ENCODE measurements at places on chromosomes 12 and 14.

DNA sequence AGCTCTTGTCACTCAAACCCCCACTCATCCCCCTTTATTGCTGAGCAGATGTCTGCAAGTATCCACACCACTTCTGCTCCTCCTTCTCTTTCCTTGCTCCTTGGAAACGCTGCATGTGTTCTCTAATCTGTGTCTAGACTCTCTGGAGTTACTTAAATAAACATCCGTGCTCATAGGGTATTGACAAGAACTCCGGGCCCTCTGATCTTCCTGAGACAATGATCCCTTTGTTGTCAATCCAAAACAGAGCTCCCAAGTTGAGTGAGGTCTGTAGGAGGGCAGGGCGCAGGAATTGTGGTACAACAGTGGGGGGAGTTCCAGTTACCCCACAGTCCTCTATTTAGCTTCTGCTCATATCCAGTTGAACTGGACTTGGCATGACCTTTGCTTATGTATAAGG is 489.0 kb downstream of the SNAPC1 start:
- no peak for DNase-seq

- DNase-seq = no peak
Measured at GRCh38 chr14:92484132-92484823, 29.3 kb upstream of the RIN3 start.

DNA sequence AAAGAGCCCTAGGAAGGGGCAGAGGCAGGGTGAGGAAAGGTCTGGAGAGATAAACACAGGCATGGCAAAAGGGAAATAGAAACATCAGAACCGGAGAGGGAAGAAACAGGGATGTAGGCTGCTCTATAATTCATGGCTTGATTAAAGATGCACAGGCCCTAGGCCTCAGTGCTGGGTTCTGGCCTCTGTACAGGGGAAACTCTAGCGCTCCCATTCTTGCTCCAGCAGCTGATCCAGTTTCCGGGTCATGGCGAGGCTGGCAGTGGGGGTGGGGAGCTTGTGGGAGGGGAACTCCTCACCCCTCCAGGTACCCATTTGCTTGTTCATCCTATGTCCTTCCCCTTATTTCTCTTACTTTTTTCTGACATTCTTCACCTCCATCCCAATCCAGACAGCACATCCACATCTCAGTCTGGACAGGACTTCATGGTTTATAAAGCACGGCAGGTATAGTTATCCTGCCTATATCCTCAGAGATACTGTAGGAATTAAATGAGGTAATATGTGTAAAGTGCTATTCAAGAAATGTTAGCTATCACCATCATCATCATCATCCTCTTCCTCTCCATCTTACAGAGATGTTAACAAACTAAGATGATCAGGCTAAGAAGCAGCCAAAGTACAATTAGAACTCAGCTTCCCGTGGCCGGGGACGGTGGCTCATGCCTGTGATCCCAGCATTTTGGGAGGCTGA is 8.0 kb upstream of the GPR84 start:
- DNase-seq = no peak

DNA sequence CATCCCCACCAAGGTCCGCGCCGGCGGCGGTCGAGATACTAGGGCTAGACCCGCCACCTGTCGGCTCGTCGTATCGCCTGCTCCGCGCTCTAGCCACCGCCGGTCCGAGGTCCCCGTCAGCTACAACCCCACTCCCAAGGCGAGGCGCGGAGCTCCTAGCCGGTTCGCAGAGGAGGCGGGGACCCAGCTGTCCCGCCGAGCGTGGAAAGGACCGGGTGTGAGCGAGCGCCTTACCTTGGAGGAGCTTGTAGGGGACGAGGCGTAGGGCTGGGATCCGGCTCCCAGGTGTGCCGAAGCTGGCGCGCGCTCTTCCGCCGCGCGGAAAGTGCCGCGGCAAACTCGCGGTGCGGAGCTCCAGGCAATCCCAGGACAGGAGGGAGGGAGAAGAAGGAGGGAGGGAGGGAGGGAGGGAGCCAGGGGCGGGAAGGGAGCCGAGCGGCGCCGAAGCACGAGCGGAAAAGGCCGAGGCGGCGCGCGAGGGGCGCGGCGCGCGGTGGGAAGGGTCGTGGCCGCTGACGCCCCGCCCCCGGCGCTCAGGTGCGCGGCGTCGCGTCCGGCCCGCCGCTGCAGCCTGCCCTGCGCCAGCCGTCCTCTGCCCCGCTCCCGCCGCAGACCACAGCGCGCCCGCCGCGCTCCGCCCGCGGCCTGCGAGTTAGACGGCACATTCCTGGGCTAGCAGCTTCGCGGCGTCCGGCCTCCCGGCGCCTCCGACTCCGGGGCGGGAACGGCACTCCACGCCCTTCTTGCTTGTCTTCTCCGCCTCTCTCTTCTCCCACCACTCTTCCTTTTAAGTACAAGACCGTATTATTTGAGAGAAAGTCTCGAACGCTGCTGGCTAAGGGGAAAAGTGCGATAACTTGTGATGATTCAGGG is at the start of gene PAWR:
Gene PAWR (minus strand): TSS at position 327 of the 873 bp plus-strand sequence. CDS start 720 bp downstream, outside the sequence.
- DNase-seq = no peak

DNA sequence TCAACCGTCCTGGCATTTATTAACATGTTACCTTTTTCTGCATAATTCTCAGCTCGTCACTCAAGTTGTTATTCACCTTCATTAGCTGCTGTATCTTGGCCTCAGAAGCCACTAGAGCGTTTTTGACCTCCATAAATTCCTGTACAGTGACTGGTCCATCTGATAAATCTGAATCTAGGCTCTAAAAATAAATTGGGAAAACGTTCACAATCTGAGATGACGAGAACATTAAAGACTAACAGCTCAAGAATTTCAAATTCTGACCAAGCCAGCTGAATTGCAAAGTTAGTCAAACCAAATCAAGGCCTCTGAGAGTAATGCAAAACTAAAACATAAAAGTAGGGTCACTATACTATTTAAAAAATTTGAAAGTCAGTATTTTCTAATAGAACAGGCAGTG is 45.0 kb downstream of the GIT2 start:
- no peak for DNase-seq

- no peak for DNase-seq
Measured at GRCh38 chr12:13223941-13224340, 27.4 kb downstream of the EMP1 start.

DNA sequence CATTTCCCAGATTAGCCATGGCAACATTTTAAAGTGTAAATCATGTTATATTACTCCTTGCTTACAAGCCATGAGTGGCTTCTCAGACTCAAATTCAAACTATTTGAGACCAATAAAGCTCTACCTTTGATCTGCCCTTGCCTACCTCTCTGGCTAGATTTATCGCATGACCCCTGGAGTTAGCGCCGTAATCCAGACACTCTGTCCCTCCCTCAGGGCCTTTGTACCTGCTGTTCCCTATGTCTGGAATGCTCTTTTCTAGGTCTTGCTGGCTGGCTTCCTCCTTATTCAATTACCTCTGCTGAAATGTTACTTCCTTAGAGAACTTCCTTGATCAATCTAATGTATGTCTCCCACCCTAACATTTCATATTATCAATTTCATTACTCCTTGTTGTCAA is 16.3 kb downstream of the SIX4 start:
- no peak for DNase-seq

GRCh38 chr12:96404696-96405095 is 4.5 kb upstream of the CDK17 start:
- no peak for DNase-seq

DNA sequence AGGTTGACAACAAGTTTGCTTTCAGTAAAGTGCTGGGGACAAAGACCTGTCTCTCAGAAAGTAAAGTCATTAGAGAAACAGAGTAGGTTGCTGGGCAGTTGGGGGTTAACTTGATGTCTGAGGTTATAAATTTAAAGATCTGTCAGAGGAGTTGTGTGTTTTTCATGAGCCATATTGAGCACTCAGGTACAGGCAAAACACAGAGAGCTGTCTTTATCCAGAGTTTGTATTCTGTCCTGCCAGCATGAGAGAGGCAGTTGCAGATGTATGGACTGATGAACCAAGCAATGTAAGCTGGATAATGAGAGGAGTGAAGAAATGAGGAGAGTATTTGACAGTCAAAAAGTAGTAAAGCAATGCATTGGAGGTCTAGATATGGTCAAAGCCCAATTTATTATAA is 156.7 kb downstream of the SLC41A2 start:
- no peak for DNase-seq

All from CD4-positive, alpha-beta T cell treated with Interleukin-1 beta for 1 hour (primary cell).